ENCODE measurements at places on chromosomes 11 and 22.

DNA sequence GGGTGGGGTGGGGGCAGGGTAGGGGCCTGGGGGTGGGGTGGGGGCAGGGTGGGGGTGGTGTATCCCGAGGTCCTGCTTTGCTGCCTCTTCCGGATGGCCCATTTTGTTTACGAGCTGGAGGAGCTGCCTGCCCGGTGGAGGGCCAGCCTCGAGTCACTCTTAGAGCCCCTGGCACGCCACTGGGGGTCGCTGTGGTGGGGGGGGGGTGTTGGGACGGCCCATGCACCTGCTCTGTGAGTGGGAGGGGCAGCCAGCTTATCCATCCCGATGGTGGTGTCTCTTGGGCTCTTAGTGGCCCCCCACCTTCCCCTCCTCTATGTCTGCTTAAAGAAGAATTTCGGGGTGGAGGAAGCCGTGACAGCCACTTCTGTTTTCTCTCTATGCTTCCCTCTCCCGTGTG, 24.6 kb downstream of the MRGPRD start:
- no peak for DNase-seq

DNA sequence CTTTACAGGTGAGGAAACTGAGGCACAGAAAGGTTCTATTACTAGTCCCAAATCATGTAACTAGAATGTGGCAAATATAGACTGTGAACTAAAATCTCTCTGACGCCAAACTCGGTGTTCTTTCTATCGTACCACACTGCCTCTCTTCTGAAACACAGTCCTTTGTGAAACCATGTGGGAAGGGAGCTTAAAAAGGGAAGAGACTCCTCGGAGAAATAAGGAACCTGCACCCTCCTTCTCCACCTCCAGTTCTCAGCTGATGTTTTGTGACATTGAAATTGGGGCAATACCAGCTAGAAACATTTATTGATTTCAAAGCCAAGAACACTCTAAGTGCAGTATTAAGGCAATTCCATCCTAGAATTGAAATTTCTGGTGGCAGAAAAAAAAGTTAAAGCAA, 76.4 kb upstream of the DRD2 start:
- no peak for DNase-seq

DNA sequence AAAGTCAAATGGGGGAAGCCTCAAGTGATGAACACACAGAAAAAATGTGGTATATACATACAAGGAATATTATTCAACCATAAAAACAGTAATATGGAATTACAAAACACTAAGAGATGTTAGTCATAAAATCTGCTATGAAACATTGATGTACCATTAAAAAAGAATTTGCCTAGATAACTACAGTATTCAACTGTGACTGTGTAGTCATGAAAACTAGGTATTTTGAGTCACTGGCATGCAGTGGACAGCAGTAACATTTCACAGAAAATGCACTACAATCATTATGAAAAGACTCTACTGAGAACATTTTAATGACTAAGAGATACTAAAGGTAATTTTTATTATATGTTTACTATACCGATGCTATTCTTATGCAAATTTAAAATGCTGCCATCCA, 11.7 kb downstream of the ZNF195 start:
- no peak for DNase-seq

DNA sequence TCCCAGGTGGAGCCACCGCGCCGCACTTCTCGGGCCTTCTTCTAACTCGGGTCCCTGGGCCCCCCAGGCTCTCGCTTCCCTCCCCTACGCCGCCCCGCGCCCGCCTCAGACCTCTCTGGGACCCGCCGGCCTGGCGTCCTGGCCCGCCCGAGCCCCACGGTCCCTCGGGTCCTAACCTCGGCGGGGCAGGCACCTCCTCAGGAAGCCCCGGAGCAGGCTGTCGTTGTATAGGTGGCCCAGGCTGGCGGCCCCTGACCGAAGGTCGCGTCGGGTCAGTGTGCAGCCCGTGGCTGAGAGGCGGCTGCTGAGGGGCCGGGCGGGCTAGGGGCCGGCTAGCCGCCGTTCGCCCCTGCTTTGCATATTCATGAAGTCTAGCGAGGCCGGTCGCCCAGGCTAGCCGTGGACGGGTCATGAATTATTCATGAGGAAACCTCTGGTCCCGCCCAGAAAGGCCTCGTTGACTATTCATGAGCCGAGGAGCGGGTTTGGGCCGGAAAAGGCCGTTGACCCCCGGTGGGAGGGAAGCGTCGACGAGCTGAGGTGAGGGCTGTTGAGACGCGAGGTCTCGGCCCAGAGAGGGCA, at the start of gene HORMAD2:
Gene HORMAD2 (plus strand): TSS at position 513 of the 582 bp plus-strand sequence. CDS start 13,489 bp downstream, outside the sequence.
- no peak for DNase-seq

- DNase-seq, result no peak
Measured at GRCh38 chr11:762421-763072, 14.7 kb downstream of the GATD1 start.

DNA sequence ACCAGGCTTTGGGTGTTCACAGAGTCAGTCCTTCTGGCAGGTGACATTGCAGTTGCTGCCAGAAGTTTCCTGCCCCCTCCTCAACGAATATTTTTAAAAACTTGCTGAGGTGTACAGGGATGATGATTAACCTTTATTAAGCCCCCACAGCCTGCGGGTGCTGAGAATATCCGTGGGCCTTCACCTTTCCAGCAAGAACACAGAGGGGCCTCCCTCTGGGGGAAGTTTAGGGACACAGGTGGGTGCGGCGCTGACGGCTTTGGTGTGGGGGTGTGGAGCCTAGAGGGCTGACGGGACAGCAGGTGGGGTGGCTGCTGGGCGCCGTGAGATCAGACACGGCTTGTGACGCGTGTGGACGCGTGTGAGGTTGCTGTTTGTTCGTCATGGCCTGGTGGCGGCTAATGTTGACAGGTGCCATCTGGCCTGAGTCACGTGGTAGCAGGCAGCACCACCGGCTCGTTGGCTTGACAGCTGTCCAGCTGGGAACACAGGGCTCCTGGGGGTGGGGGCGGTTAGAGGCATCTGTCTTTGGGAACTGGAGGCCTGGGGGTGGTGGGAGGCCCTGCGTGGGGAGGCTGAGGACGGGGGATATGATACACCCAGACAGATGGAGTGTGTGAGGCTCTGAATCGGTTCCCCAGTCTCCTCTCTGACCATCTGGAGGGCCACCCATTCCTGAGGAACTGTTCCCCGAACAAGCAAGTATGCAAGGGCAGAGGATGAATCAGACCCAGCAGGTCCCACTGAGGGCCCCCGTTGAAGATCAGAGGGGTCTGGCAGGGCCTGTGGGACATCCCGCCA, 12.5 kb upstream of the LRRC10B start:
- no peak for DNase-seq

DNA sequence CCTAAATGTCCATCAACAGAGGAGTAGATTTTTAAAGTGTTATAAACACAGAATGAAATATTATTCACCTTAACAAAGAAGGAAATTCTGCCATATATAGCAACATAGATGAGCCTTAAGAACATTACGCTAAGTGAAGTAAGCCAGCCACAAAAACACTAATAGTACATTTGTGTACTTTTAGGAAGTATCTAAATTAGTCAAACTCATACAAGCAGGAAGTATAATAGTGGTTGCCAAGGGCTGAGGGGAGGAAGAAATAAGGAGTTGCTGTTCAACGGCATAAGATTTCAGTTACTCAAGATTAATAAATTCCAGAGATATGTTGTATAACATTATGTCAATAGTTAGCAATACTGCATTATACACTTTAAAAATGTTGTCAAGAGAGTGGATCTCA, 181.7 kb upstream of the ZC3H12C start:
- DNase-seq, result no peak

- no peak for DNase-seq
Measured at GRCh38 chr11:77096591-77097019, 6.0 kb upstream of the OMP start.
